ENCODE measurements at places on chromosomes 1 and 21.

GRCh38 chr1:58991305-58991704, 207.5 kb upstream of the JUN start:
- DNase-seq, result no peak

DNA sequence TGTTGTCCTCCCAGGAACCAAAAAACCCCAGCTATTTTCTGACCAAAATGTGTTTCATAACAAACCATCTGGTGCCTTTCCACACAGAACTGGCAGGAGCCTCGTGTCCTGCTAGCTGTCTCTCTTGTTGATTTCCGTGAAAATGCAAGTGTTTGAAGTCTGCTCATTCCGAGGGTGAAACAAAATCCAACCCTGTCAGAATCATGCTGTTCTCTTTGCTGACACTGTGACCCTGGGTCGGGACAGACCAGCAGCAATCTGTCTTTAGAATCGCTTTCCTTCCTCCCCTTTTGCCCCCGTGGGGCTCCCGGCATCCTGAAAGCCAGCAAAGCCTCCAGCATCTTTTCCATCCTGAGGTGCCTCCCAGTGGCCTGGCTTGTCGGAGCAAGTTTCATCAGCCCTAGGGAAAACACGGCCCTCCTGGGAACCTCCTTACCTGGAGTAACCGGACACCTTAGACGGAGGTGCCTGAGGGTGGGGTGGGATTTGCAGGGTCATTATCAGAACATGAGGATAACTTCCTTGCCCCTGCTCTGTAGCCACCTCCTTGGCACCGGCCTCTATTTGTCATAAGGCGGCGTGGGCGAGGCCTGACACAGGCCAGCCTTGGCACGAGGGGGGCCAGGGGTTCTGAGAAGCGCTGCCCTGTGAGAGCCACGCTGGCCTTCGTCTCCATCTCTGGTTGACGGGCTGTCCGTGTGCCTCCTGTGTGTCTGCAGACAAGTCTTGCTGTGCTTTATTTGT, 24.9 kb downstream of the LDLRAP1 start:
- DNase-seq, result no peak

DNA sequence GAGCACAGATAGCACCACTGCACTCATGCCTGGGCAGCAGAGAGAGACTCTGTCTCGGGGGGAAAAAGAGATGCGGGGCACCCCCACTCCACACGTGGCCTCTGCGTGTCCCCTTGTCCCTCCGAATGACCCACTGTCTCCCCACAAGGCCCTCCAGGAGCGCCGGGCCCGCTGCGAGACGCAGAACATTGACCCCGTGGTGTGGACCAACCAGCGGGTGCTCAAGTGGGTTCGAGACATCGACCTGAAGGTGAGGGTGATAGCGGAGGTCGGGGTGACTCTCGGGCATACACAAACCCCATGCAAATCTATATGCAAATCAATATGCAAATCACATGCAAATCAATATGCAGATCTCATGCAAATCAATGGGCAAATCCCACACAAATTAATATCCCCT, 50.3 kb upstream of the TMEM51 start:
- DNase-seq, result no peak

- DNase-seq, result no peak
Observed at GRCh38 chr1:21669258-21670058, at the start of gene RAP1GAP. Gene RAP1GAP (minus strand): TSS chr1:21669357. CDS start chr1:21620032, 49,325 bp downstream.

GRCh38 chr1:104315823-104316222, 566.1 kb downstream of the AMY1C start:
- DNase-seq, result no peak

DNA sequence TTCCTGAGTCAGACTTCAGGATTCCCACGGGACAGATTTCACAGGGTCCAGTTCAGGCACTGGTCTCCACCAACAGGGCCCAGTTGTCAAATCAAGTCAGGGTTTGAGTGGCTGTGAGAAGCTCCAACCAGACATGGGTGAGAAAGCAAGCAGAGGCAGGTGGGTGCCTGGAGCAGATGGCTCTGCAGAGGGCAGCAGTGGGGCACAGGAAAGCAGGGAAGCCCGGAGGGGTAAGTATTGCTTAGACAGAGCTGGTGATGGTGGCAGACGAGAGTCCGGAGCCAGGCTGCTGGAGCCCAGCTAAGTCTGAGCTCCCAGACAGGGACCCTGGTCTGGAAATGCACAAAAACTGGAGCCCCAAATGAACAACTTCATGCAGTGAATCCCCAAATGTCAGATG, 40.4 kb downstream of the RIMS3 start:
- DNase-seq, result no peak

DNA sequence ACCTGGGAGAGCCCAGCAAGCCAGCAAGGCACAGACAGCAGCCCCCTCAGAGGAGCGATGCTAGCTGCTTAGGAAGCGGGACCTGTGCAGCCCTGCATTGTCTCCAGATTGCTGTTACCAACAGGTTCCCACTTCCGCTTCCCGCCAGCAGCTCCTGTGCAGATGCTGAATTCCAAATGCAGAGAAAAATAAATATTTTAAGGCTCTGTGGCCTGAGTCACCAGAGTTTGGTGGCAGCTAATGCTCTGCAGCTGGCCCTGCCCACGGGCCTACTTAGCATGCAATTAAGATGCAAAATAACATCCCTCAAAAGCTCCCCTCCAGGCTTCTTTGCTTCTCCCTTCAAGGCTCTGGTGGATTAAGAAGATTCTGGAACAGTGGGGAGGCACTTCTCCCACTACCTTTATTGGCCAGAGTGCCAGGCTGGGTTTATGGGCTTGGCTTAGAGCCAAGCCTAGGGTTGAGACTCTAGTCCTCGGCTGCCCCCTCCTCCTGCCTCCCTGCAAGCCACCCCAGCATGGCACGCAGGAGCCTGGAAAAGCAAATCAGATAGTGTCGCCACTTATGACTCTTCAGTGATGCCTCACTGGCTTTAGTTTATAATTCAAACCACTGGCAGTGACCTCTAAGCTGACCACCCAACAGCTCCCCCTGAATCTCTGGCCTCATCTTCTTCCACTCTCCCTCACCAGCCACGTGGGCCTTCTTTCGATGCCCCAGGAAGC, 207.1 kb upstream of the ZC3H12A start:
- no peak for DNase-seq

DNA sequence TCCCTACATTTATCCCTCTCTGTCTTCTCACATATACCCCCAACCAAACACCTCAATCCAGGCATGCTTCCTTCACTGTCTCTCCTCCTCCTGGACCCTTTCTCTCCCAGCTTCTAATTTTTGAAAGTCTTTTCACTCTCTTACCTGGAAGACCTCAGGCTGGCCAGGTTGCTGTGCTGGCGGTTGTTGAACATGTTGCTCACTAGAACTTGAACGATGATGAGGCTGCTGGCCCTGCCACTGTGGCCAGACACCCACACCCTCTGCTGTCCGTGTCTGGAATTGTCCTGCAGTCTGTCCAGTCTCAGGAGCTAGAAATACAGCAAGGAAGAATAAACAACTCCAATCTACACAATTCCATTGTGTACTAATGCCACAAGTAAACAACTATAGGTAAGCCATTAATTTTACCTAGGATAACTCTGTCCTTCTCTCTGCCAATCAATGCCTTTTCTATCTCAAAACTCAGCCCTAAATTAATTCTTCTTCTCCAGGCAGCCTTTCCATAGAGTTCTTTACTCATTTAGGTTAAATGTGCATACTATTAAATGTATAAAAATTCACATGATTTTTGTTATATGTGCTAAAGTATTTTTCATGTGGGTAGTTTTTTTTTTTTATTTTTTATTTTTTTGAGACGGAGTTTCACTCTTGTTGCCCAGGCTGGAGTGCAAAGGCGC, 5.1 kb upstream of the CTSK start:
- DNase-seq, result peak; percentile 60

GRCh38 chr1:68521286-68521685, 24.4 kb upstream of the DEPDC1 start:
- DNase-seq, result no peak

DNA sequence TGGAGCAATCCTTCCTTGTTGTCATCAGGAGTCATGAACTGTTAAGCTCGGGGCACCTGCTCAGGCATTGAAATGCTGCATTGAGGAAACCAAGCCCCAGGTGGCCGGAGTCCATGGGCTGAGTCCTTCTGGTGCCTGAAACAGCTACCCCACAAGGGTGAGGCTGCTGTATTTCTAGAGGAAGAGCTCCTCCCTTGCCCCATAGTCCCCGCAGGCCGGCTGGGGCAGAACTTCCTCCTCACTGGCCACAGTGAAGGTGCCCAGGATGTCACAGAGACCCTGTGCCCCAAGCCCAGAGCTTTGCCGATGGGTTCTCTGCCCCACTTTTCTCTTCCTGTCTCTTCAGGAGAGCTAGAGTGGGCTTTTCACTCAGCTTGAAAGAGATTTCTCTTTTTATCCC, 80.8 kb upstream of the GCLM start:
- DNase-seq, result no peak

- DNase-seq, result no peak
Observed at GRCh38 chr1:175054736-175055135, 12.9 kb upstream of the TNN start.

GRCh38 chr1:3910857-3911845, 11.1 kb upstream of the C1orf174 start:
- peak; percentile 22 for DNase-seq

GRCh38 chr1:243487649-243488227, 231.9 kb downstream of the SDCCAG8 start:
- DNase-seq, result no peak

GRCh38 chr1:150066838-150067183, 765 bp upstream of the VPS45 start:
- no peak for DNase-seq

DNA sequence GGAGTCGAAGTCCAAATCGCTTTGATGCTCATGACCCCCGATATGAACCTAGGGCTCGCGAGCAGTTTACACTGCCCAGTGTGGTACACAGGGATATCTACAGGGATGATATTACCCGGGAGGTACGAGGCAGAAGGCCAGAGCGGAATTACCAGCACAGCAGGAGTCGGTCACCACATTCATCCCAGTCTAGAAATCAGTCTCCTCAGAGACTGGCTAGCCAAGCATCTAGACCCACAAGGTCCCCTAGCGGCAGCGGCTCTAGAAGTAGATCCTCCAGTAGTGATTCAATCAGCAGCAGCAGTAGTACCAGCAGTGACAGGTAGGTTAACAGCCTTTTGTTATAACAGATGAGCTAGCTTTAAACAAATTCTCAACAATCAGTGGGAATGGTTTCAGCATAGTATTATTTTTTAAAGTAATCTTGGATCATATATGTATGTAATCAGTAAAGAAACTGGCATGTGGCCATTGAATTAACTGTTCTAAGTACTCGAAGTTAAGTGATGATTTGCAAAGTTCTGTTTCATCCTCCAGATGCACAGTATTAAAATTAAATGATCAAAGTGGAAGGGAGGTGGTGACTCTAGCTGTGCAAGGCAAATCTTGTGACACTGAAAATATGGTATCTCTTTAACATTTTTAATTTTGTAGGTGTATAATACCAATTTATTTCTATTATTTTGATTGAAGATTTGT, 29.0 kb downstream of the SPEN start:
- DNase-seq, result no peak
